ENCODE measurements at places on chromosomes 7 and 10.

DNA sequence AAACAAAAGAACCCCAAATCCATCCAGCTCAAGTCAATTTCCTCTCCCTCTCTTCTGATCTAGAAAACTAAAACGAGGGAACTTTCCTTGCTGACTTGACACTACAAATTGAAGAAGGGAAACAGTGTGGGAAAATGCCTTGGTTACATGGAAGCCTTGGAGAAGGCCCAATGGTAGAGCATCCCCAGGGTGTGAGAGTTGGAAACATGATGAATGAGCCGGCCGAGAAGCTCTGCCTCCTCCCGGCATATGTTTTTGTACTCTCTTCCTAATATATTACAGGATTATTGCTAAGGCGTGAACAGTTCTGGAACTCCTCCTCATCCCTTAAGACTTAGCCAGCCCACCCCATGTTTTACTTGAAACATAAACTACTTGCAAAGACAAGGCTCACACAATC is 618.2 kb upstream of the MGMT start:
- no peak for DNase-seq

DNA sequence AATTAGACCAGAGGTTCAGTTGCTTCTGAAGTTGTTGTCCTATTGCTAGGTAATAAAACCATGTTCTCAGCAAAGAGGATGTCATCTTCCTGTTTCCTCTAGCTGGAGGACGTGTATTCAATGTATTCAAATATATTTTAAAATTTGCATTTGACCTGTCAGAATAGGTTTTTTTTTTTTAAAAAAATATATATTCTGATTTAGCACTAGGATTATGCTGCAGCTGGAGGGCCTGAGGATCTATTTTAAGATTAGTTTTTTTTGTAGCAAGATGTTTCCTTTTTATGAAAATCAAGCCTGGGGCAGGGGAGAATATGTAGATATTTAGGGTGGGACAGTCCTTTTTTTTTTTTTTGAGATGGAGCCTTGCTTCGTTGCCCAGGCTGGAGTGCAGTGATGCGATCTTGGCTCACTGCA is 337.0 kb downstream of the FRMD4A start:
- DNase-seq = no peak

DNA sequence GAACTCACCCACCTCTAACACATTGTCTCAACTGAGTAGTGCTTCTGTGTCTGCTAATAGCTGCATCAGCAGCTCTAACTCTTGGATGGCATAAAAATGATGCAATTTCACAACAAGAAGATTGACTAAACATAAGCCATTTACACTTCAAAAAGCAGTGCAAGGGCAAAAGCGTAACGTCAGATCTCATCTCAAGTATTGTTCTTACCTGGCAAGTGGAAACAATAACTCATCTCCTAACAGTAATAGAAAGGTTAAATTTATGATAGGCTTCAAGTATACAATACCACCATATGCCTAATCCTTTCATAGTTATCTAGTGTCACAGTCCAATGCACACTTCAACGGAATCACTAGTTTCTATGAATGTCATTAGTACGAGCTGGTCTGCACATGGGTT is 14.8 kb downstream of the TPK1 start:
- no peak for DNase-seq

DNA sequence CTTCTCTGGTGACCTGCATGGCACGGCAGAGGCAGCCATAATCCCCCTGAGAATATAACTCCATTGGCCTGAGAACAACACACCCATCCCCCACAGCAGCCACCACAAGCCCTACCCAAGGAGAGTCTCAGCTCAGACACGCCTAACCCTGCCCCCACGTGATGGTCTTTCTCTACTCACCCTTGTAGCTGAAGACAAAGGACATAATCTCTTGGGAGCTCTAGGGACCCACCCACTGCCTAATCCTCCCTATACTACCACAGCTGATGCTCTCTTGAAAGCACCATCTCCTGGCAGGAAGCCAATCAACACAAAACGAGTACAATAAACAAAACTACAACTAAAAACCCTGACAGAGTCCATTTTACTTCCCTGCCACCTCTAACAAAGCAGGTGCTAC is 30.7 kb upstream of the HPSE2 start:
- no peak for DNase-seq

GRCh38 chr10:90992462-90992861 is 71.6 kb upstream of the ANKRD1 start:
- DNase-seq = no peak

- no peak for DNase-seq
Measured at GRCh38 chr7:26688936-26689506, 175.4 kb downstream of the SKAP2 start.

- DNase-seq = no peak
Measured at GRCh38 chr7:36506820-36507219, 117.2 kb downstream of the ANLN start.

- no peak for DNase-seq
Measured at GRCh38 chr7:152911226-152911560, 151.6 kb downstream of the ACTR3B start.

GRCh38 chr7:47328392-47329319 is 253.3 kb downstream of the TNS3 start:
- DNase-seq = no peak

DNA sequence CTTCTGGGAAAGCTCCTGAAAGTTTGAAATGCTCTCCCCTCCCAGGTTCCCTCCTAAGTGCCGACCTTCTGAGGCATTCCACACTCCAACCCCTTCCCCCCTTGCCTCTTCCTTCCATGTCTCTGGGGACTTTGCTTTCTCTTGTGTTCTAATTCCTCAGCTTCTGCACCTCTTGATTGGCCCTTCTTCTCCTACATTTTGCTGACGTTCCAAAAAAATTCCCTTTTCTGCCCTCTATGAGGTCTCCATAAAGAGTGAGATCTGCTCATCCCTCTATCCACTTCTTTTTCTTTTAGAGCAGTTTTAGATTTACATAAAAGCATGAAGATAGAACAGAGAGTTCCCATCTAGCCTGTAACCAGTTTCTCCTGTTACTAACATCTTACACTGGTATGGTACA is 22.3 kb downstream of the FOXI2 start:
- DNase-seq = no peak

GRCh38 chr10:85786401-85786899 is 580.1 kb downstream of the GRID1 start:
- no peak for DNase-seq

DNA sequence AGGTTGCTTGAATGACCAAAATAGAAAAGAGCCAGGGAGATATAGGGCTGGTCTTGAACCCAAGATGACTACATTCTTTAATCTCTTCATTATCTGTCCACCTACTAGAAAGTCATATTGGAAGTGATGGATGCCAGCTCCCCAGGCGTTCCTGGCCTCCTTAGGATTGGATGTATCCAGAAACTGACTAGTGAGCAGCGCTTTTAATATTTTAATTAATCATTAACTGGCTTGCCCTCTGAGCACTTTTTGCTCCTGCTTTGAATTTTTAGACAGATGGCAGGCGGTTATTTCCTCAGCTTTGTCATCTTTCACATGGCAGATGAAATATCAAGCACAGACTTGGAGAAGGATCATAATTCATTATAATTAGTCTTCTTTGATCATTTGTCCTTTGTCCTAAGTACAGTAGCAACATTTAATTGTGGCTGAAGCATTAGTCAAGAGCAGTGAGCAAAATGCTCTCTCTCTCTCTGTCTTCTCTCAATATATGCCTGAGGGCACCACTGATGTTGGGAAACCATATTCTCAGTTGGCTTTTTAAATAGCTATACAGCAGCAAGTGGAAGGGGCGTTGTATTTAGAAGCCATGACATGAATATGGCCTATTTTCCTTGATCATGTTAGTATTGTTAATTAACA is 588.0 kb downstream of the NRG3 start:
- no peak for DNase-seq

DNA sequence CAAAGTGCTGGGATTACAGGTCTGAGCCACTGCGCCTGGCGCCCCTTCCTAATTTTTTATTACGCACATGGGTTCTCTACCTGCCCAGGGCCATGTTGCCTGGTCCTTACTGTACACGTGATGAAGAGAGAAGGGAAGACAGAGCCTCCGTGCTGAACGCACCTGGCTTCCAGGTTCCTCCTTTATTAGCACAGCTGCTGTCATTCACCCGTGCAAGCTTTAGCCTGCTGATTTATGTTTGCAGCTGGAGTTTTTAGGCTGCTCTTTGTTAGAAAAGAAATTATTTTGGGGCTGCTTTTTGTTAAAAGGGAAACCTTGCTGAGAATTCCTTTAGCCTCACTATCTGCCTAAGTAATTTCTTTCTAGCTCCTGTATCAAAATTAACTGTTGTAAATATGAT is 417.0 kb downstream of the CALN1 start:
- no peak for DNase-seq

GRCh38 chr7:115135769-115136410 is 214.0 kb downstream of the MDFIC start:
- no peak for DNase-seq

- no peak for DNase-seq
Measured at GRCh38 chr7:101896316-101896715, 78.9 kb downstream of the CUX1 start.

DNA sequence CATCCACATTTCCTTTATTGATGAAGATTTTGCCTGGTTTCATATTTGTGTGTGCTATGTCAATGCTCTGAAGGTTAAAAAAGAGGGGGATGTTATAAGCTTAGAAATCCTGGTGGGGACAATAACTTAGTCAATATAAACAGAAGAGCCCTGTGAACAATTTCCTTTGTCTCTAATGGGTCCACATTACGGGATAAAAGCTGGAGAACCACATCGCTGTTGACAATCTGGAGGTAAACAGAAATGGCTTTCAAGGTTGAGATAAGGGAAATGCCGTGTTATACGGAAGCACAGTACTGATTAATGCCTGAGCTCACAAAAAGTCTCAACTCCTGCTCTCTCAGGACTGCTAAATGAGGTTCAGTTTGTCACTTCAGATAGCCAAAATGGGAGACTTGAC is 16.8 kb downstream of the ASAH2 start:
- no peak for DNase-seq

- no peak for DNase-seq
Measured at GRCh38 chr7:132130497-132130896, 445.8 kb downstream of the PLXNA4 start.
